Psoas muscle (tissue), 8 donors: ENCODE measurements at places on chromosomes 6 and 20. TPM values are rescaled to one million over a fixed set of nuclear protein-coding genes. Genes with fewer than 3 reads are reported as not detected.

DNA sequence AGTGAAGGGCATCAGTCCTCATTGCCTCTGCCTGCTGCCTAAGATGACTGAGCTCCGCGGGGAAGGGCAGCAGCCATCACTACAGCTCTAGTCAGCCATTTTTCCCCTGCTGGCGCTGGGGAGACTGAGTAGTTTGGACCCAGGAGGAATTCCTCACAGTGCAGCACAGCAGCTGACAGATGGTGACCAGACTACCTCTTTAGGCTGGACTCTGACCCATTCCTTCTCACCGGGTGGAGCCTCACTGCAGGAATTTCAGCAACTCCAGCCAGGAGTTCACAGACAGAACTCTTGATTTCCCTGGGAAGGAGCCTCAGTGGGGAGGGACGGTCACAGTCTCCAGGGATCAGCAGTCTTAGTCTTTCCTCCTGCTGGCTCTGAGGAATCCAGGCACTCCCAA, 492.0 kb upstream of the MMS22L start:
- no peaks in the 10 kb centered on the region for H3K27me3 ChIP-seq
- H3K4me3 ChIP-seq, result no peak overlapping the region
- no peaks in the 10 kb centered on the region for H3K36me3 ChIP-seq
- no peak for DNase-seq
- no peak overlapping the region for H3K27ac ChIP-seq

DNA sequence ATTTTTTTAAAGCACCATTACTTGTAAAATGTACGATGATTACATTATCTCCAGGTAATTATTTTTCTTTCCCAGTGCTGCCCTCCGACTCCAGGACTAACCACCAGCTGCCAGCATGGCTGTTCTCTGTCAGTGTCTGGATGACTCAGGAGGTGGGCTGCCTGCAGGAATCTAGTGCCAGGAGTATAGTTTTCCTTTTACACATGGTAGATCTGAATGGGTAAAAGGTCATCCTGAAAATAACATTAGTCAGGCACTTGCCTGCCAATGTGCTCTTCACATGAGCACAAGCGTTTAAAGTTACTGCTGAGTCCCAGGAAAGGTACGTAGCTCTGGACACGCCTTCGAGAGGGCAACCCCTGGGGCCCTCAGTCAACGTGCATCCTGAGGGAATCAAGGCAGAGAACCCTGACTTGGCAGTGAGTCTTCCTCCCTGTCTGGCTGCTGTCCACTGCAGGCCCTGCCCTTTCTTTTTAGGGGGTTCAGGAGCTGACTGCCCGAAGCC, 2.4 kb downstream of the DYNLT1 start:
- no peaks in the 10 kb centered on the region for H3K27me3 ChIP-seq
- H3K36me3 ChIP-seq, result no peaks in the 10 kb centered on the region
- H3K4me1 ChIP-seq, result peaks cover 43% of the 10 kb centered on the region
- H3K27ac ChIP-seq, result peak overlapping the region; percentile 100
- DNase-seq, result peak; percentile 90

- H3K27me3 ChIP-seq, result peaks cover 62% of the 10 kb centered on the region
- no peak overlapping the region for H3K27ac ChIP-seq
- H3K36me3 ChIP-seq, result no peaks in the 10 kb centered on the region
- no peak overlapping the region for H3K4me3 ChIP-seq
Measured at GRCh38 chr6:30130887-30131862, 4.8 kb upstream of the TRIM40 start.

DNA sequence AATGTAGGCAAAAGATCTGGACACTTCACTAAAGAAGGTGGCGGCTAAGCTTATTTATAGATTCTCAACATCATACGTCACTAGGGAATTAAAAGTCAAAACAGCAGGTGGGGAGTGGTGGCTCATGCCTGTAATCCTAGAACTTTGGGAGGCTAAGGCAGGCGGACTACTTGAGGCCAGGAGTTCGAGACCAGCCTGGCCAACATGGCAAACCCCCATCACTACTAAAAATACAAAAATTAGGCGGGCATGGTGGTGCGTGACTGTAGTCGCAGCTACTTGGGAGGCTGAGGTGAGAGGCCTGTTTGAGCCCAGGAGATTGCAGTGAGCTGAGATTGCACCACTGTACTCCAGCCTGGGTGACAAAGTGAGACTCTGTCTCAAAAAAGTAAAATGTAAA, 74.6 kb downstream of the GPX5 start:
- H3K27me3 ChIP-seq, result no peaks in the 10 kb centered on the region
- H3K36me3 ChIP-seq, result no peaks in the 10 kb centered on the region
- H3K4me3 ChIP-seq, result no peak overlapping the region
- H3K27ac ChIP-seq, result no peak overlapping the region

DNA sequence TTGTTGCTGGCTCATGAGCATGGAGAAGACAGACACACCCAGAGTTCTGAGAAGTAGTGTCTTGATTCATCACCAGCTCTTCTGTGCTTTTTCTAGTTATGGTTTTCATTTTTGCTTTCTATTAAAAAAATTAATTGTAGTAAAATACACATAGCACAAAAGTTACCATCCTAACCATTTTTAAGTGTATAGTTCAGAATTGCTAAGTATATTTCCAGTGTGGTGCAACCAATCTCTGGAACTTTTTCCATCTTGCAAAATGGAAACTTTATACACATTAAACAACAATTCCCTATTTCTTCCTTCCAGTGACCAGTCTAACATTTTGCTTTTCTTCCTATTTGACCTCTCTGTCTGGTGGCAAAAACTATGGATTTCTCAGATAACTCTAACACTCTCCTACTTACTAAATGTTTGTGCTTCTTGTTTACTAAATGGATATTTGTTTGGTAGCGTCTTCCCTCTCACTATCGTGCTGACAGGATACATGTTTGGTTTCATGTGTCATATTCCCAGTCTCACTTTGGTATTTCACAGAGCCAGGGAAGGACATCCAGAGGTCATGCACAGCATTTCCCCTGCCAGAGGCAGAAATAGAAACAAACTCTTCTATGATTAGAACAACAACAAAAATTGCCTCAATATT, 40.6 kb downstream of the TXLNB start:
- no peaks in the 10 kb centered on the region for H3K27me3 ChIP-seq
- H3K27ac ChIP-seq, result peak overlapping the region; percentile 91
- H3K4me3 ChIP-seq, result no peak overlapping the region
- no peak for DNase-seq

DNA sequence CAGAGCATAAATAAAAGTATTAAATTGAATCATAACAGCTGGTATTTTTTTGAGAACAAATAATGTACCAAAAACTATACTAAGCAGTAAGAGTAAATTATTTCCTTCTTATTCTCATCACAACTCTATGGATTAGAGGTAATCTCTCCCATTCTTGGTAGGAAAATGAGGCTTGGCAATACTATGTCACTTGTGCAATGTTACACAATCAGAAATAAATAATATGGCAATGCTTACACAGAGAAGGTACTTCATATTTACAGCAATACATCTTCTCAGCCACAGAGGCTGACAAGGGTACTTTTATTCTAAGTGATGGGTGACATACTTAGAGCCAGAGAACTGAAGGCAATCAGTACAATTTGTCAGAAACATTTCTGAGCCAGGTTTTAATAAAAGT, 3.9 kb downstream of the DST start:
- peaks cover 8% of the 10 kb centered on the region for H3K4me1 ChIP-seq
- no peak for DNase-seq
- H3K27ac ChIP-seq, result no peak overlapping the region
- no peak overlapping the region for H3K4me3 ChIP-seq

GRCh38 chr20:21101932-21102575, 4.1 kb downstream of the LINC00237 start:
- H3K27me3 ChIP-seq, result peaks cover 97% of the 10 kb centered on the region
- H3K4me3 ChIP-seq, result peak overlapping the region; percentile 66
- no peaks in the 10 kb centered on the region for H3K36me3 ChIP-seq
- H3K4me1 ChIP-seq, result peaks cover 39% of the 10 kb centered on the region
- no peak overlapping the region for H3K27ac ChIP-seq

- no peak overlapping the region for H3K27ac ChIP-seq
- peaks cover 15% of the 10 kb centered on the region for H3K36me3 ChIP-seq
- no peak for DNase-seq
- H3K27me3 ChIP-seq, result no peaks in the 10 kb centered on the region
- H3K4me1 ChIP-seq, result no peaks in the 10 kb centered on the region
Measured at GRCh38 chr6:53020005-53020744, 25.1 kb upstream of the GSTA4 start.

GRCh38 chr6:159116343-159116742, 52.9 kb upstream of the FNDC1 start:
- DNase-seq, result no peak
- H3K27me3 ChIP-seq, result no peaks in the 10 kb centered on the region
- H3K27ac ChIP-seq, result peak overlapping the region; percentile 75
- no peak overlapping the region for H3K4me3 ChIP-seq
- H3K36me3 ChIP-seq, result no peaks in the 10 kb centered on the region

DNA sequence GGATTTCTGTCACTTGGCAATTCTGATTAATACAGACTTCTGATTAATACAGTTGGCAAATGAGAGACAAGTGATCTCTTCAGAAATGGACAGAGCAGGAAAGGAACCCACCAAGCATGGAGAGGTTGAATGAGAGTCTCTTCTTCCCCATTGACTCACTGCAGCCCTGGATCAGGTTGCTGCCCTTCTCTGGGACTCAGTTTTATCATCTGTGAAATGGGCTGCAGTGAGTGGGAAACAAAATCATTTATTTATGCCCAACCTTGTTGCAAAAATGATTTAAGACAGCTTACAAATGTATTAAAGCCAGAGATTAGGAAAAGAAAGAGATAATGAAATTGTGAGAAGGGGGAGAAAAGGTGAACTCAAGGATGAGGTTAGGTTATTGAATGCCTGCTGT, 20.8 kb upstream of the RSPO4 start:
- no peak overlapping the region for H3K27ac ChIP-seq
- H3K27me3 ChIP-seq, result no peaks in the 10 kb centered on the region

GRCh38 chr6:150297327-150298029, 71.3 kb upstream of the IYD start:
- no peaks in the 10 kb centered on the region for H3K36me3 ChIP-seq
- no peaks in the 10 kb centered on the region for H3K27me3 ChIP-seq
- no peak overlapping the region for H3K27ac ChIP-seq
- no peak overlapping the region for H3K4me3 ChIP-seq

GRCh38 chr20:14611479-14611878, 274.1 kb upstream of the FLRT3 start:
- no peak overlapping the region for H3K27ac ChIP-seq
- H3K4me3 ChIP-seq, result no peak overlapping the region
- no peaks in the 10 kb centered on the region for H3K27me3 ChIP-seq
- no peaks in the 10 kb centered on the region for H3K36me3 ChIP-seq

DNA sequence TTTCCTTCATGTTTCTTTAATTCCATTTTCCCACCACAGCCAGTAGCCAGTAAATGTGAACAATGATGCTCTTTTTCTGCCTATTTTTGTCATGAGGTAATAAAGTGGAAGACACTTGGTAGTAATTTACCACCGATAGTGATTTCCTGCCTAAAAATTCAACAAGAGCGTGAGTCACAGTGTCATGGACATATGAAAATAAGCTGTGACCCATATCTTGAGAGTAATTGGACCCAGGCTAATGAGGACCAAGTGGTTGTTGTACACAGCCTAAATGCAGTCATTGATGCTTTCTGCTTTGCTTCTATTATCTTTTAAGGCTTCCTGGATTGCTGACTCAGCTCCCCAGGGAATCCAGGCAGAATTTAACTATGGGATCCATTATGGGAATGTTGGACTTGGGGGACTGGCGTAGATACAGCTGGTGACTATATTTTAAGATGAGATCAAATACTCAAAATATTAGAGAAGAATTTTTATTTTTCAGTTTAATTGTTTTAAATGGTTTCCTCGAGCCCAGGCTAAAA, 265.9 kb upstream of the FERMT1 start:
- no peaks in the 10 kb centered on the region for H3K27me3 ChIP-seq
- DNase-seq, result no peak
- no peak overlapping the region for H3K27ac ChIP-seq
- no peaks in the 10 kb centered on the region for H3K36me3 ChIP-seq
- no peaks in the 10 kb centered on the region for H3K4me1 ChIP-seq

DNA sequence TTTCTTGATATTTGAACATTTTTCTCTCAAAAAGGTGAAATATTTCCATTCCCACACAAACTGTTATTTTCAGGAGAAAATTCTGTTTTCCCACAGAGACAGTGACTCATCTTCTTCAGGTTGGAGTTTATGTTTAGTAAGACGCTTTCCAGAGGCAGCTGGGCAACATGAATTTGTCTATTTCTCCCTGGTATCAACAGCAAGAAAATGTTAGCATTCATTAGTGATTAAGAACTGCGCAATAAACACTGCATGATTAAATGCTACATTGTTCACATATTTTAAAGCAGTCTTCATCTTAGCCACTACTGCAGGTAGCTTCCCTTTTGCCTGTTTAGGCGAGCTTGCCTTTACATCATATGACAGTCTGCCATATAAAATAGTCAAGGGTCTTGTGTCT, 295.7 kb downstream of the C6orf118 start:
- H3K4me1 ChIP-seq, result no peaks in the 10 kb centered on the region
- H3K27ac ChIP-seq, result no peak overlapping the region
- DNase-seq, result no peak
- no peaks in the 10 kb centered on the region for H3K27me3 ChIP-seq
- H3K36me3 ChIP-seq, result no peaks in the 10 kb centered on the region

DNA sequence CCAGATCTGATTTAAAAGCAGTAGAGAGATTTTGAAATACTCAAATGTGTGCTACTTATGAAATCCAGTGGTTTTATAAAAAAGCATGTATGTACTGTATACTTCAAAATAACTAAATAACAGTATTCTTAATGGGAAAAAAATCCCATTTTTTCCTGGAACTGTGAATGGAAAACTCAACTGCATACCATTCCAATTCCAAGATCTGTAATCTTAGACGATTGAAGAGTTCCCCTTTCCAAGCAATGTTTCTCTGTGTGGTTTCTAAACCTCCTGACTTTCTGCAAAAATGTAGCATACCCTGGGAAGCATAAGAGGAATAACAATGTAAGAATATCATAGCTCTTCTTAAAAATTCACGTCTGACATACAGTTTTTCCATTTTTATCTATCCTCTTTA, 40.3 kb upstream of the HIVEP2 start:
- H3K27me3 ChIP-seq, result no peaks in the 10 kb centered on the region
- DNase-seq, result no peak
- H3K36me3 ChIP-seq, result no peaks in the 10 kb centered on the region
- H3K4me3 ChIP-seq, result no peak overlapping the region
- H3K4me1 ChIP-seq, result no peaks in the 10 kb centered on the region

DNA sequence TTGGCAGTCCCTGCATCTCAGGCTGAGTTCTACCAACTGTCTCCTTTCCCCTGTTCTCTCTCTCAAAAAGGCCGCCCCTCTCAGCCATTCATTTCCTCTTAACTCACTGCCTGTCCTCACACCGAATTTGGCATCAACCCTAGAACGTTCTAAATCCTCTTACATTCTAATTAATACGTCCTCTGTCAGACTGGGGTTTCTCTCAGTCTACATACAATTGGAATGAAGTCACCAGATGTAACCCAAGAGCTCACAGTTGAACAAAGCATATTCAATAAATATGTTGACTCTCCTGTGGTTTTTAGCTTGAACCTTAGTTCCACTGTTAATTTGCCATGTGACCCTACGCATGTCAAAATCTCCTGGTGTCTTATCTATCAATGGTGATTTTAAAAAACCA, 269.6 kb downstream of the CLIC5 start:
- no peak overlapping the region for H3K4me3 ChIP-seq
- no peaks in the 10 kb centered on the region for H3K4me1 ChIP-seq
- DNase-seq, result no peak
- H3K27me3 ChIP-seq, result no peaks in the 10 kb centered on the region
- no peak overlapping the region for H3K27ac ChIP-seq

GRCh38 chr6:10598084-10598960, 77.2 kb downstream of the GCNT2 start:
- no peak overlapping the region for H3K4me3 ChIP-seq
- H3K27me3 ChIP-seq, result peaks cover 10% of the 10 kb centered on the region
- no peak overlapping the region for H3K27ac ChIP-seq
- DNase-seq, result no peak

FBXO30 gene
- total RNA-seq, result 75.4 TPM
